ENCODE measurements at places on chromosomes 11 and 22. TPM values are rescaled to one million over a fixed set of nuclear protein-coding genes. Genes with fewer than 3 reads are reported as not detected.

WNT11 gene
- not detected for total RNA-seq

PHOX2A gene
- not detected for total RNA-seq

TRIM21 gene
- total RNA-seq: 31.5 TPM

KCNJ1 gene
- total RNA-seq: not detected

DNA sequence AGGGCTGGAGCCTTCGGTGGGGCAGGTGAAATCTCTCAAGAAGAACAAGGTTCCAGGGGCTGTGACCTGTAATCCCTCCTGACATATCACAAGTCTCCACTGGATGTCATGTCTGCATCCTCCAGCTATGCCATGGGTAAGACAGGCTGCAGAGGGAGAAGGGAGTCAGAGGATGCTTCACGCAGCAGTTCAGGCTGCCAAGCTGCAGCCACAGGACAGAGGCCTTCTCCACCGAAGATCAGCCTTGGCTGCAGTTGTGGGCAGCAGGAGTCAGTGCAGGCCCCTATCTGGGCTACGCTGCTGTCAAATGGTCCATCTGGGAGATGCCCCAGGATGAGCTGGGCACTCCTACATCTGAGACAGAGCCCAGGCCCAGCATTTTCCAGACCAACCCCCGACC is 25.0 kb downstream of the DKK3 start:
- DNase-seq: no peak

DNA sequence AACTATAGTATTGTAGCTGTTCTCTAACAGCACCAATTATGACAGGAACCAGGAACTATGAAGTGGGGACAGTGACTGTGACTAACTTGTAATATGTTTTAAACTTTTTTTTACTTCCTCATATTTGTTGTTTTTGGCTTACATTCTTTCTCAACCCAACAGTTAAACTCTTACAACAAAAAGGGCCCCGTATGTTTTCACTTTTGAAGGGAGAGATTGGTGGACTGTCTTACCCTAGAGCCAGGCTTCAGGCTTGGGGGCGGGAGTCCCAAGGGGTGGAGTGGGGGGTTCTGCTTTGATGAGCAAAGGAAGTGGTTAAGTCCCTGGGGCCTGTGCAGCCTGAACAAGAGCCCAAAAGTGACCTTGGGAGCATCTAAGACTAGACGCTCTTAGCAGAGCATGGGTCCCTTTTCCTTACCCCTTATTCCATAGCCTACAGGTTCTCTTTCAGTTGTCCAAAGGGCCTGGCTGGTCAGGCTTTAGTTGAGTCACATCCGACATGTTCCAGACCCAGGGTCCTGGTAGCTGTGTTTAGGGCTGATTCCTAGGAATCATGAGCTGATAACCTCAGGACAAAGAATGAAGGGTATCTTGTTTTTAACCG is 38.8 kb downstream of the STIM1 start:
- DNase-seq: no peak

- no peak for DNase-seq
Observed at GRCh38 chr11:35823742-35824298, 120.0 kb upstream of the LDLRAD3 start.

DNA sequence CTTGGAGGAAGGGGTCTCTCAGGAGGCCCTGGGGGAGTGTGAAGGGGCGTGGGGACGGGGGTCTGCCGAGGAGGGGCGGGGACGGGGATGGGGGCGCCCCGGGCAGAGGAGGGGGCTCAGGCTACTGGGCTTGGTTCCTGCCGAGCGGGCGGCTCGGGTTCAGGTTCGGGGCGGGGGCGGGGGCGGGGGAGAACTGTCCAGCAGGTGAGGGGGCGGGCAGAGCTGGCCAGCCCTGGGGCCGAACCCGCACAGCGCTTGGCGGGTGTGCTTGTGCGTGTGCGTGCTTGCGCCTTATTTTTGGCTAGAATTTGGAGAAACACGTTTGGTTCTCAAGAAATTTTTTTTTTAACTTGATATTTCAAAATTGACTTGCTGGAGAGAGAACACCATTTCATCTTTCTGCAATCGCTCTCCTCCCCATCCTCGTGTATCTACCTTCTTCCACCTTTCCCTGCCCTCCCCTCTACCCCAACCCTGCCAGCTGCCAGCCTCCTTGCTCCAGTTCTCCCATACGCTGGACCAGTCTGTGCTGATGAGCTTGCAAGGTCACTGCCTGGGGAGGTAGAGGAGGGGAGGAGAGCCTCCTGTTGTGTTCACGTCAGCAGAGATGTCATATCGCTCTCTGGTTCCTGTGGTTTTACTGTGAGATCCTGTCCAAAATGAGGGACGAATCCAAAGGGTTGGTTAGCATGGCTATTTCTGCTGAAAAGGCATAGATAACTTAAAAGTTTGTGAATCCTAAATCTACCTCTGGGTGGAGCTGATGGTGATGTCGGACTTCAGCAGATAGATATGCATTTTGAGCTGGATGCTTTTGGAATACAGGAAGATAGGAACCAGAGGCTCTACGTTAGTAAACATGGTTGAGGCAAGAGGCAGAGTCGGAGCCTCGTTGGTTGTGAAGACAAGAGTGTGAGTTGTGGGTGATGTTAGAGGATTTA is 668 bp downstream of the MADD start:
- DNase-seq: no peak

GRCh38 chr11:120381401-120381800 is 45.2 kb downstream of the ARHGEF12 start:
- no peak for DNase-seq

DNA sequence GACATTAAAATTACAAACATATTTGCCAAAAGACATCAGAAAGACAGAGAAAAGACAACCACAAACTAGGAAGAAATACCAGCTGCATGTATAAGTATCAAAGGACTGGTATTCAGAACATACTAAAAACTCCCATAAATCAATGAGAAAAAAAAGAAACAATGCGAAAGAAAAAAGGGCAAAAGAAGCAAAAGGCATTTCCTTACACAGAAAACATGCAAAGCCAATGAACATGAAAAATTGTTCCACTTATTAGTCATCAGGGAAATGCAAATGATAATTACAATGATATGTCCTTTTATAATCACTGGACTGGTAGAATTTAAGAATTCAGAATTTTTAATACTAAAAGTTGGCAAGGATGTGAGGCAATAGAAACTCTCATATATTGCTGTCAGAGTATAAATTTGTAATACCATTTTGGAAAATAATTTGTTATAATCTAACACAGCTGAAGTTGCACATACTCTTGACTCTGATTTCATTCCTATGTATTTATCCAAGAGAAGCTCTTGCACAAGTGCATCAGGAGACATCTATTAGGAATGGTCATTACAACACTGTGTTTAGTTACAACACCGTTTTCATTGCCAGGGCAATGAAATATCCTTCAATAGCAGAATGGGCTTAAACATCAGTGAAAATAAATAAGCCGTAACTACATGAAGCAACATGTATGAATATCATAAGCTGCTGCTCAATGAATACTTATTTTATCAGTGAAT is 279.7 kb downstream of the SWAP70 start:
- no peak for DNase-seq

GRCh38 chr22:50731811-50732624 is 6.0 kb upstream of the ACR start:
- DNase-seq: no peak

- DNase-seq: no peak
Observed at GRCh38 chr11:95148406-95148805, 58.8 kb downstream of the ENDOD1 start.

GRCh38 chr11:134800130-134800529 is 388.1 kb upstream of the B3GAT1 start:
- no peak for DNase-seq

Data from pulmonary artery endothelial cell (primary cell).